ENCODE measurements at places on chromosomes 2 and 18.

DNA sequence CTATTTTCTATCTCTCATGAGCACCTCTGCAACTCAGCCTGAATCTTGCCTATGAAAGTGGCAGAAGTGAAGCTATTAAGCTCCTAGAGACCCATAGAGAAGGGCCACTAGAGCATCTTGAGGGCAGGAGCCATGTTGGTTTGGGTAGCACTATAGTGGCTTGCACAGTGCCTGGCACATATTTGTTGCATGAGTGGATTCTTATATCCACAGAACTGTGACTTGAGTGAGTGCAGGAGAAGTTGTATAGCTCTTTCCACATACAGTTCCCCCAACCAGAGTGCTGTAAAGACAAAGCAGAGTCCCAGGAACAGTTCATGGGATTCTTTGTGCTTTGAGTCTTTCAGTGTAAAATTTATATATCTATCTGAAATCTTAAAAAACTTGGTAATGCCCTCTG is 205.5 kb upstream of the FOSL2 start:
- no peaks in the 10 kb centered on the region for H3K4me1 ChIP-seq
- H3K36me3 ChIP-seq = no peaks in the 10 kb centered on the region
- no peak overlapping the region for H3K27ac ChIP-seq
- no peak overlapping the region for H3K4me3 ChIP-seq

GRCh38 chr2:262117-262516 is 1.7 kb downstream of the SH3YL1 start:
- H3K27me3 ChIP-seq = no peaks in the 10 kb centered on the region
- H3K27ac ChIP-seq = no peak overlapping the region
- no peak overlapping the region for H3K4me3 ChIP-seq
- H3K36me3 ChIP-seq = no peaks in the 10 kb centered on the region
- peaks cover 16% of the 10 kb centered on the region for H3K4me1 ChIP-seq

GRCh38 chr2:140454717-140455116 is 1674.5 kb upstream of the NXPH2 start:
- no peak for DNase-seq
- H3K27ac ChIP-seq = no peak overlapping the region
- no peaks in the 10 kb centered on the region for H3K36me3 ChIP-seq

- H3K4me1 ChIP-seq = peaks cover 31% of the 10 kb centered on the region
- no peaks in the 10 kb centered on the region for H3K27me3 ChIP-seq
- no peak overlapping the region for H3K4me3 ChIP-seq
- H3K27ac ChIP-seq = peak overlapping the region; percentile 66
- H3K36me3 ChIP-seq = no peaks in the 10 kb centered on the region
These were observed 18.2 kb upstream of the HMSD start for GRCh38 chr18:63930773-63931354.

GRCh38 chr2:98870516-98871158 is 65.4 kb downstream of the CRACDL start:
- no peak overlapping the region for H3K27ac ChIP-seq
- H3K27me3 ChIP-seq = no peaks in the 10 kb centered on the region
- H3K36me3 ChIP-seq = no peaks in the 10 kb centered on the region
- H3K4me1 ChIP-seq = no peaks in the 10 kb centered on the region

DNA sequence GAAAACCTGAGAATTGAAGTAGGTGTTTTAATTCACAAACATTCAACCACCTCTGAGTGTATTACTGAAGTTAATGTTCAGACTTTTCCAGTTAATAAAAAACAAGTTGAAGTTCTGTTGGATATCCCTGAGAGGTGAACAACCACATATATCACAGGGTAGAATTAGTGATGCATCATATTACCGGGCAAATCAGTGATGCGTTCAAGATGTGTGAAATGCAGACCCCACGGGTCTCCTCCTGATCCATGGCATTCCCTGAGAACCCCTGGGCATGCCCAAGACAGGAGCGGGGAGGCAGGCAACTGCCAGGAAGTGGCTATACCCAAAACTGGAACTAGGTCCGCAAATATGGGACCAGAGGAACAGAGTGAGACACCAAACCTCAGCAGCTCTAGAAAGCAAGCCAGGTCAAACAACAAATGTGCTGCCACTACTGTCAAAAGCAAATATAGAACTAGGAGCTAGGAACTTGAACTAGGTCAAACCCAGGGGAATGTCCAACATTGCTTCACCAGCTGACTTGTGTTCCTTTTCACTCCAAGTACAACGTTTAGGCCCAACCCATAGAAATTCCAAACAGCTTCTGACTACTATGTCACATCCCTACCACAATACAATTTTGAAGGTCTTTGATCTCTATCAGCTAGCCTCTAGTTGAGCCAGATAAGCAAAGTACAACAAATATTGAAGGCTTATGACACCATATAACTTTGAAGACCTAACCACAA is 20.2 kb downstream of the PSTPIP2 start:
- H3K27me3 ChIP-seq = no peaks in the 10 kb centered on the region
- no peak overlapping the region for H3K4me3 ChIP-seq
- no peak overlapping the region for H3K27ac ChIP-seq
- DNase-seq = no peak
- peaks cover 27% of the 10 kb centered on the region for H3K4me1 ChIP-seq

GRCh38 chr2:45932278-45932975 is 281.0 kb downstream of the PRKCE start:
- peaks cover 18% of the 10 kb centered on the region for H3K4me1 ChIP-seq
- H3K27ac ChIP-seq = no peak overlapping the region
- DNase-seq = no peak
- H3K36me3 ChIP-seq = no peaks in the 10 kb centered on the region
- H3K4me3 ChIP-seq = no peak overlapping the region
- no peaks in the 10 kb centered on the region for H3K27me3 ChIP-seq

DNA sequence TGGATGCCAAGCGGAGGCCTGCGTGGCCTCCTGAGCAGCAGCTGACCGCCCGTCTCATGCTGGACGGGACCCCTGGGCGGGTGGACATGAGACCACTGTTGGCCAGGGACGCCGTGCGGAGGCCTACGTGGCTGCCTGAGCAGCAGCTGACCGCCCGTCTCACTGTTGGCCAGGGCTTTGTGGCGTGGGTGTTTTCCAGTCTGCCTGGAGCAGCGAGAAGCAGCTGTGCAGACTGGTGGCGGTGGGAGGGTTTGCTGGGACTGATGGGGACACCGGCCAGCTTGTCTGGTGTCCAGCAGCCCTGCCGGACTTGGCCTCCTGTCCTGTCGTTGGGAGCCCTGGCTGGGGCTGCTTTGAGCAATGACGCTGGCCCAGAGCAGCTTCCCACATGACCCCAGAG is 5.8 kb upstream of the D2HGDH start:
- no peaks in the 10 kb centered on the region for H3K36me3 ChIP-seq
- no peaks in the 10 kb centered on the region for H3K27me3 ChIP-seq
- DNase-seq = no peak
- H3K4me3 ChIP-seq = no peak overlapping the region
- H3K27ac ChIP-seq = no peak overlapping the region

DNA sequence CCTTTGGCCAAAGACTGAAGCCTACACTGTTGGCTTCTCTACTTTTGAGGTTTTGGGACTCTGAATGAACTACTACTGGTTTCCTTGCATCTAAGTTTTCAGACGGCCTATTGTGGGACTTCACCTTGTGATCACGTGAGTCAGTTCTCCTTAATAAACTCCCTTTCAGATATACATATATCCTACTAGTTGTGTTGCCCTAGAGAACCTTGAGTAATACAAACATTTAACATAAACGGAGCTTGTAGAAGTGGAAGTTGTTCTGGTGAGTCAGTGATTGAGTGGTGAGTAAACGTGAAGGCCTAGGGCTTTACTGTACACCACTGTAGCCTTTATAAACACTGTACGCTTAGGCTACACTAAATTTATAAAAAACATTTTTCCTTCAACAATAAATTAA is 107.2 kb upstream of the CDH2 start:
- no peaks in the 10 kb centered on the region for H3K4me1 ChIP-seq
- no peaks in the 10 kb centered on the region for H3K36me3 ChIP-seq
- H3K27ac ChIP-seq = no peak overlapping the region
- DNase-seq = no peak

DNA sequence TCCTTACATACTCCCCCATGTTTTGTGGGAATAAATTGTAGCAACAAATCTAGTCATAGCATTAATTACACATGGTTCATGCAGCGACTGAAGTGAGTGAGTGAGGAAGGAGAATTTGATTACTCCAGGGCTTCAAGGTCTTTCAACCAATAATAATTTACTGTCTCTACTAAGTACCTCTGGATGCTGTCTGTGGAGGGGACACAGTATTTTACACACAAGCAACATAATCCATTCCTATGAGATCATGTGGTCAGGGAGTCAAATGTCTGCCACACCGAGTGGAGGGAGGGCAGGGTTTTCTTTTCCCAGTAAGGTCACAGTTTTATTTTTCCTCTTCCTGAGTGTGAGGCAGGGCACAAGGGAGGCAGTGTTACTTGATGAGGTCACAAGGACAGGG is 334.7 kb upstream of the CELF4 start:
- H3K27ac ChIP-seq = no peak overlapping the region
- no peaks in the 10 kb centered on the region for H3K4me1 ChIP-seq
- no peak overlapping the region for H3K4me3 ChIP-seq
- no peak for DNase-seq

GRCh38 chr2:222722327-222722946 is 51.0 kb downstream of the MOGAT1 start:
- DNase-seq = no peak
- H3K27ac ChIP-seq = no peak overlapping the region
- H3K36me3 ChIP-seq = no peaks in the 10 kb centered on the region
- no peak overlapping the region for H3K4me3 ChIP-seq

DNA sequence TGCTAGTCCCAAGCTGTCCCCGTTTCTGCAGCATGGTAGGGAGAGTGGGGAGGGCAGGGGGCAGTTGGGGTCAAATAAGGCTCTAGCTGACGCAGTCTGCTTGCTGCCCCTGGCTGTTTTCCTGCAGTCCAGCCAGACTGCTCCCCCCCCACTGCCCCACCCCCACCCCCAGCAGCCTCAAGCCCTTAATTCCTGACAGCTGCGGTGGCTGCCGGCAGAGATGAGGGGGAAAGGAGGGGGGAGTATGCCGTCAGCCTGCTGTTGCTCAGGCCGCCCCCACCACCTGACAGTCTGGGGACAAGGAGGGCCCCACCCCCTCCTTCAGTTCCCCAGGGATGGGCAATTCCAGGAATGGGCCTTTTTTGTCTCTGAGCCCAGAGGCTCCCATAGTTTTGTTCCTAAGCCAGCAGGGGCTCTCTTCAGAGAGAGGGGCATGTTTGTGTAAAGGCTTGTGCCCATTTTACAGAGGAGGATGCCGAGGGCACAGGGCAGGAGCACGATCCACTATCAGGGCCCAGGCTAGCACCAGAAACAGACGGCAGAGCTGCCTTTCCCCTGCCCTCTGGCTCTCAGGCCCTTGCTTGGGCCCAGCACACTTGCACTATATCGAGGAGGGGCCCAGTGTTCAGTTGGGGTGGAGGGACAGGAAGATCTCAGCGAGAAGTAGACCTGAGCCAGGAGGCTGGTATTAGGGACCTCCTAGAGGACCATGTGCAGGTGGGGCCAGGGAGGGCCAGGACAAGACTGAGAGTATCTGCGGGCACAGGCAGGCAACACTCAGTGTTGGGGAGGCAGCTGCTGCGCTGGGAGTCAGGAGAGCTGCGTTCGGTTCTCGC is 1.5 kb upstream of the WNT10A start:
- peaks cover 65% of the 10 kb centered on the region for H3K27me3 ChIP-seq
- DNase-seq = no peak
- no peaks in the 10 kb centered on the region for H3K36me3 ChIP-seq

GRCh38 chr18:8948011-8948410 is 154.5 kb upstream of the NDUFV2 start:
- H3K27ac ChIP-seq = no peak overlapping the region
- H3K36me3 ChIP-seq = no peaks in the 10 kb centered on the region
- H3K4me3 ChIP-seq = no peak overlapping the region
- DNase-seq = no peak

GRCh38 chr18:35455926-35456763 is 41.6 kb downstream of the INO80C start:
- H3K4me3 ChIP-seq = no peak overlapping the region
- no peak overlapping the region for H3K27ac ChIP-seq

- H3K27me3 ChIP-seq = no peaks in the 10 kb centered on the region
- no peak overlapping the region for H3K27ac ChIP-seq
- peaks cover 5% of the 10 kb centered on the region for H3K36me3 ChIP-seq
- no peak for DNase-seq
- H3K4me3 ChIP-seq = no peak overlapping the region
These were observed 312.7 kb downstream of the TCF4 start for GRCh38 chr18:55275039-55275901.

DNA sequence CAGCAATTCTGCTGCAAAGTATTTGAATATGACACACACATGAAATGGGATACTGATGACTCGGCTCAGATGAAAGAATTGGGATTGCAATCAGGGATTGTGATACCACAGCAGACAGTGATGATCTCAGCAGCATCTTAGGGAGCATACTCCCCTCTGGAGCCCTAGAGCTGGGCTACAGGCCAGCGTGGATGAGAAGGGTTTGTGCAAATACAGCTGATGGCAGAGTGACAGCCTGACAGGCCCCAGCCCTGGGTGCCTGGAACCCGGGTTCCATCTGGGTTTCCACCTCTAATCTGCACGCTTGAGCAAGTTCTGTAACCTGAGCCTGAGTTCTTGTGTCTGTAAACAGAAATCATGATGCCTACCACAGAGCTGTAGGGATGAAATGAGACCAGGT is 418.0 kb downstream of the LRATD1 start:
- H3K27me3 ChIP-seq = no peaks in the 10 kb centered on the region
- H3K4me3 ChIP-seq = no peak overlapping the region
- H3K36me3 ChIP-seq = no peaks in the 10 kb centered on the region
- H3K4me1 ChIP-seq = no peaks in the 10 kb centered on the region
- no peak overlapping the region for H3K27ac ChIP-seq

- H3K36me3 ChIP-seq = no peaks in the 10 kb centered on the region
- H3K27ac ChIP-seq = no peak overlapping the region
These were observed 27.0 kb downstream of the IRS1 start for GRCh38 chr2:226772389-226773179.

DNA sequence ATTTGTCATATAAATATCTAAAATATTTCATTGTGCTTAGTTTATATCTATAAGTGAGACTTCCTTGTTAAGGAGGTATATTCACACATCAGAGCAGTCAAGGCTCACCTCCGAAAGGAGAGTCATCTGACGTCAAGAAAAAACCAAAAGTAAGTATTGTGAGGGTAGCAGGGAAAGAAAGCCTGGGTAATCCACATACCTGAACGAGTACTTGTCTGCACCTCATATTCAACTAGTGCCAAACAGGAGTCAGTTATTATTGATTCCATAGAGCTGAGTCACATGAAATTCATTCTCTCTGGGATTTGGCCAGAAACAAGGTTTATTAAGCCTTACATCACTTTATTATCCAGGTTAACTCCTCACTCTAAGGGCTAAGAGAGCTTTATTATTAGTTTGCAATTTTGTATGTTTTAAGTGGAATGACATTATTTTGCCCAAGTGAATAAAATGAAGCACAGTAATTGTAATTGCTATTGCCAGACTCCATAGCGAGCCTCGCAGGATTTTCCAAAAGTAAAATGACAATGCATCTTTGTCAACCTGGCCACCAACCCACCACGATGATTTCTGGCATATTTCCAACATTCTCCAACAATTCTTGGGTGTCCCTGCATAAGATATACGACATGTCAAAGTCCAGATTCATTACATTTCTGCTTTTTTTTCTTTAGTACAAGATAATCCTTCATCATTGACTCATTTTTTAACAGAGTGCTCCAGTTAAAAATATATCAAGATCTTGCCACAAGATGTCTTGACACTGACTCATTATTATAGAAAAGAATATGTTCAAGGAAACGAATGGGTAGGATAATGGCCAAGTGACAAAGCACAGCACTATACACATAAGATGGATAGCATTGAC is 1210.4 kb upstream of the ACVR2A start:
- no peak for DNase-seq
- no peaks in the 10 kb centered on the region for H3K36me3 ChIP-seq
- H3K4me3 ChIP-seq = no peak overlapping the region
- no peaks in the 10 kb centered on the region for H3K4me1 ChIP-seq
- no peak overlapping the region for H3K27ac ChIP-seq

GRCh38 chr2:134244086-134244485 is 9.8 kb upstream of the MGAT5 start:
- no peak overlapping the region for H3K27ac ChIP-seq
- H3K4me1 ChIP-seq = no peaks in the 10 kb centered on the region
- no peak overlapping the region for H3K4me3 ChIP-seq
- H3K27me3 ChIP-seq = no peaks in the 10 kb centered on the region
- no peak for DNase-seq
- H3K36me3 ChIP-seq = no peaks in the 10 kb centered on the region
